ENCODE measurements at places on chromosomes 3 and 15.
A peak's percentile ranks its signal among the peaks of the same experiment; 100 is the strongest.

DNA sequence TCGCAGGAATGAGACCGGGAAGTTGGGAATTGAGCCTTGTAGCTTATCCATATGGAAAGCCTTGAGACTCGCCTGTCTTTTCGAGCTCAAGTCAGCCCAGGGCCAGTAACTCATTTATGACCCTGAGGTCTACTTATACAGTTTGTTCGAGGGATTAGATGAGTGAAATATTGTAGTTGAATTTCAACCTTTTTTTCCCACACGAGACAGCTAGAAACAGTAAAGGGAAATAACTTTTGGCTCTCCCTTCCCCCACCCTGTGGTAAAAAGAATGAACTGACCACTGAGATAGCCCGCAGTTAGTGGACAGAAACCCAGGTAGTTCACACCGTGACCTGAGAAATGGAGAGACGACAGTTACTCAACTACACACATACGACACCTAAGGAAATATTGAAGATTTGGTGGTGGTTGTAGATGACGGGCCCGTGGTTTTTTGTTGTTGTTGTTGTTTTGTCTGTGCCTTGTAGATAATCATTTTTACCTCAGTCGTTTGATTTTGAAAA is 841 bp downstream of the EIF3J start:
- no peak for DNase-seq

- no peak for DNase-seq
Observed at GRCh38 chr3:119616056-119616455, 18.4 kb downstream of the PLA1A start.

GRCh38 chr3:50340448-50341329 is at the start of gene RASSF1:
Gene RASSF1, minus strand, starts transcription at chr3:50340836. Its CDS starts 31 bp downstream, at chr3:50340805.
- peak; percentile 53 for DNase-seq

- DNase-seq, result no peak
Observed at GRCh38 chr15:27725731-27726130, 373.4 kb downstream of the OCA2 start.

- no peak for DNase-seq
Observed at GRCh38 chr3:9715764-9716437, 12.3 kb downstream of the CPNE9 start.

GRCh38 chr15:26069231-26069641 is 206.1 kb upstream of the ATP10A start:
- DNase-seq, result no peak

- DNase-seq, result no peak
Observed at GRCh38 chr3:190016966-190017365, 103.7 kb downstream of the P3H2 start.

- DNase-seq, result no peak
Observed at GRCh38 chr15:96693990-96694517, 363.6 kb downstream of the NR2F2 start.

DNA sequence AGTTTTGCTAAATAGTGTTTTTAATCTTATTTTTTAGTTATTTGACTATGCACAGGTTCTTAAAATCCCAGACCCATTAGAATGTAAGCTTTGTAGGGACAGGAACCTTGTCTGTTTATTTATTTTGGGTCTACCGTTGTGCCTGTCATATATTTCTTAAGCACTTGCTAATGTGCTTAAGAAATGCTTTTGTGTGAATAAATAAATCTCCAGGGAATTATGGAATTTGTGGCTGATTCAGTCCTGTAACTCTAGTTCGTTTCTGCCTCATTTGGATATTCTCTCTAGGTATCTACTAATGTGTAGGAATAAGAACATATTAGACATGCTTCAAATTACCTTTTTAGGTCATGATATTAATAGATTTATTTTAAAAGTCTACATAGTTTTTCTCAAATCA is 161.6 kb downstream of the LPP start:
- DNase-seq, result no peak

DNA sequence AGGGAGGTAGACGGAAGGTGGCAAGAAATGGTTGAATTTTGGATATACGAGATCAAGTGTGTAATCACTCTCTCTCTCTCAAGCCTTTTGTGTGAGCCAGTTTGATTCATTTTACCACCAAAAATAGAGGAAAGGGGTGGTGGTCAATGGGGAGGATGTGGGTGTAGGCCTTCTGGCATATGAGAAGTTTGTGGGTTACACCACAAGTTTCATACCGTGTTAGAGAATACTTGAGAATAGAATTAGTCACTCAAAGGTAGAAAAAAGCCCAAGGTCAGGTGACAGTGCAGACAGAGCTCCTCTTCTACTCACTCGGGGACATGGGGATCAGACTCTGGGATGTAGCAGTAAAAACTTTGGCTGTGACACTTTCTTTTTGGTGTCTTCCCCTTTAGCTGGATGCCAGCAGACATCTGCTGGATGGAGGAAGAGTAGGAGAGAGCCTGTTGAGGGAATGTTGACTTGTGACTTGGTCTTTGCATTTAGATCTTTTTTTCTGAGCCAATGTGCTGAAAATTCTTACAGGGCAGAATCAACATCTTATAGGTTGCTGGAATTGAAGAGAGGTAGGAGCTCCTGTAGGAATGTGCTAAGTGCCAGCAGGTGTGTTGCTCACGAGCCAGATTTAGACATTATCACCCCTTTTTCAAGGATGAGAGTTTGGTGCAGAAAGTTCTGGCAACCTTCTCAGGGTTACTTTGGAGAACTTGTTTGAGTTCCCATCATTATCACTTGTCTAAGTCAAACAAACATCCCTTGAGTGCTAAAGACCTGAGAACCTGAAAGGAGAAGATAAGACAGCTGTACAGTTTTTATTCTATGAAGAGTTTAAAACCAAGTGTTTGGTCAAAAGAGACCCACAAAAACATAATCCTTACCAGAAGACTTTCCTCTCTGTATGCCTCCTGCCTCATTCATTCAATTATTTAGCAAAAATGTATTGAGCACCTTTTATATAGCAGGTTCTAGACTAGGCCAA is 43.9 kb upstream of the RYK start:
- DNase-seq, result peak; percentile 44

GRCh38 chr15:85490856-85491255 is 110.5 kb downstream of the AKAP13 start:
- no peak for DNase-seq

DNA sequence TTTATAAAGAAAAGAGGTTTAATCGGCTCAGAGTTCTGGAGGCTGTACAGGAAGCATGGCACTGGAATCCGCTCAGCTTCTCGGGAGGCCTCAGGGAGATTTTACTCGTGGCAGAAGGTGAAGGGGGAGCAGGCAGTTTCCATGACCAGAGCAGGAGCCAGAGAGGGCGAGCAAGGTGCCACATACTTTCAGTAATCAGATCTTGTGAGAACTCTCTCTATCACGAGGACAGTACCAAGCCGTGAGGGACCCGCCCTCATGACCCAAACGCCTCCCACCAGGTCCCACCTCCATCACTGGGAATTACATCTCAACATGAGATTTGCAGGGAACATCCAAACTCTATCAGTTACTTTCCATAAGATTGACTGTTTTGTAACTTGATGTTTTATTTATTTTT is 70.7 kb upstream of the SYN2 start:
- DNase-seq, result no peak

GRCh38 chr3:194381460-194381875 is 11.9 kb upstream of the LRRC15 start:
- no peak for DNase-seq

DNA sequence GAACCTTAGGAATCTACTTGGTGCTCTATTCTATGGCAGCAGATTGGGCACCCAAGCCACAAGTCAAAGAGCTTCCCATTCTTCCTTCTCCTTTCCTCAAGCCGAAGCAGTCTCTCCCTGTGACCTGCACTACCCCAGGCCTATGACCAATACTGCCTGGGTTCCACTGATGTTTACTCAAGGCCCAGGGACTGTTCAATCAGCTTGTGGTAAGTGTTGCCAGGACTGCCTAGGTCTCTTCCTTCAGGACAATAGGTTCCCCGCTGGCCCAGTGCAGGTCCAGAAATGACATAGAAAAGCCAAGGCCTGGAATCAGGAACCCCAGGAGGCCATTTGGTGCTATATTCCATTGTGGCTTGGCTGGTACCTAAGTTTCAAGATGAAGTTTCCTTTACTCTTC is 397.9 kb downstream of the ZIC4 start:
- DNase-seq, result no peak

GRCh38 chr3:104388619-104389018 is 978.1 kb upstream of the ALCAM start:
- no peak for DNase-seq

GRCh38 chr15:38129531-38130204 is 123.0 kb upstream of the SPRED1 start:
- DNase-seq, result no peak

DNA sequence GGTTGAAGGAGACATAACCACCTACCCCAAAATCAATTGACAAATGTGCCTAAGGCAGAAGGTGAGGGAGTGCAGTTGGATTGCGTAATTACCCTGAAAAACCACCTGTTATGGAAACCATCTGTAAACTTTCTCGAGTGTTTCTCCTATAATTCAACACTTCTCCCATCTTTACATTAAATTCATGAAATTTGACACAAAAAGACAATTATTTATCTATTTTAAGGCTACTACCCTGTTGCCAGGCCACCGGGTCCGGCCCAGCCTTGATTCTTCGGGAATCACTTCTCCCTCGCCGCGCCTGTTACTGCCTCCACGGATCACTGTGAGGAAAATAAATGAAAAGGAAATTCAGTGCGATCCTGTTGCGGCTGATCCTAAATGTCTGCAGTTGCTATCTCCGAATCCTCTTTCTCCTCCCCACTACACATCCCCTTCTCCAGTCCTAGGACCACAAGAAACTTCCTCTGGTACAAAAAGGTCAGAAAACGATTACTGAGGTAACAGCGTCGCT is 646 bp downstream of the IQCB1 start:
- no peak for DNase-seq

- peak; percentile 84 for DNase-seq
Observed at GRCh38 chr15:75202251-75203016, 752 bp downstream of the C15orf39 start.

DNA sequence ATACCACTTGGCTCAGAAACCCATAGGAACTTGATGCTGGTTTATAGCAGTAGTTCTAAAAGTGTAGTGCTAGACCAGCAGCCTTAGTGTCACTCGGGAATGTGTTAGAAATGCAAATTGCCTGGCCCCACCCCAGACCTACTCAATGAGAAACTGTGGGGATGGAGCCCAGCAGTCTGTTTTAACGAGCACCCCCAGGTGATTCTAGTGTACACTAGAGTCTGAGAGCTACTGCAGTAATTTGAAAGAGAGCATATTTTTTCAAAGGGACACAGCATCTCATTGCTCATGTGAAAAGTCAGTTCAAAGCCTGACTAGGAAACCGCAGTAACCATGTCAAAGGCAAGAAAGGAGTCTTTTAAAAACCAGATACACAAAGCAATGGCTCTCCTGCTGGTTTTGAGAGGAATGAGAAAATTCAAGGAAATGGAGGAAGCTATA is 313.4 kb downstream of the SQOR start:
- no peak for DNase-seq

GRCh38 chr3:114408736-114409670 is 115.2 kb downstream of the TIGIT start:
- no peak for DNase-seq

GRCh38 chr3:46105306-46105919 is 78.1 kb upstream of the XCR1 start:
- no peak for DNase-seq

- DNase-seq, result no peak
Observed at GRCh38 chr3:86046436-86047136, 944.4 kb downstream of the VGLL3 start.

DNA sequence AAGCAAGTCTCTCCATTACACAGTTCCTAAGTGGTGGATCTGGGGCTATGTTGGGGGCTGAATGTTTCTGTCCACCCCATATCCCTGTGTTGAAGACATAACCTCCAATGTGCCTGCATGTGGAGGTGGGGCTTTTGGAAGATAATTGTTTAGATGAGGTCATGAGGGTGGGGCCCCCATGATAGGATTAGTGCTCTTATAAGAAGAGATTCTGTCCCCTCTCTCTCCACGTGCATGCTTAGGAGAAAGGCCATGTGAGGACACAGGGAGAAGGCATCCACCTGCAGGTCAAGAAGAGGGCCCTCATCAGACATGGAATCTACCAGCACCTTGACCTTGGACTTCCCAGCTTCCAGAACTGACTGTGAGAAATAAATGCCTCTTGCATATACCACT is 231.0 kb upstream of the CHRNA7 start:
- no peak for DNase-seq

- DNase-seq, result no peak
Observed at GRCh38 chr15:47725906-47726305, 8.6 kb downstream of the SEMA6D start.

- DNase-seq, result no peak
Observed at GRCh38 chr3:148654433-148654832, 43.3 kb upstream of the AGTR1 start.

- DNase-seq, result no peak
Observed at GRCh38 chr3:159825216-159825854, 163.3 kb upstream of the IL12A start.

GRCh38 chr15:96037584-96037983 is 292.9 kb upstream of the NR2F2 start:
- DNase-seq, result no peak

DNA sequence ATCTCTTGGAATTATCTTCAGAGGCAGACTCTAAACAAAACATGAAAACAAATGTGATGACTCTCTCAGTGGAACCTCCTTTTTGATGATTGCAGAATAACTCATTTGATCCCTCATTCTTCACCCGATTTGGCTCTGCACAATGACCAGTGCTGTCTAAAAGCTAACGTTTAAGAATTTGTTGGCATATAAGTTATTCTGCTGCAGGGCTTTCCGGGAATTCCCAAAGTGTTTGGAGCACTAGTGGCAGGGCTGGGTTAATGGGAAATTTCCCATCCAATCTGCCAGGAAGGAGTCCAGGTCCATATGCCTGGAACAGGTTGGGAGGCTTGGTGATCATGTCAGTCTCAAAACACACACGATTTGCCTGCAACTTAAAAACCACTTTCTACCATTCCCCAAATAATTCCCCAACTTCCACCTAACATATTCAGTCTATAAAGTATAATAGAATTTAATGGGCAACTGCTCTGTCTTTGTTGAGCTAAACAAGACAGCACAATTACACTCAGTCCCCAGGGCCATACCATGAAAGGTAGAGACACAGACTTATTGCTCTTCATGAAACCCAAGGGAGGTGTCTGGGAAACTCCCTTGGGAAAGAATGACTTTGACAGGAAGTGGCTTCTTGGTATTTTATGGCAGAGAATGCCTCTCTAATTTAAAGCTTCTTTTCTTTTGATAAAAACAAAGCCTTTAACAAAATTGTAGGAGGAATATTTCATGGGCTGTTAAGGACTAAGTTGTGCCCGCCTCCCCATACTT is 38.0 kb downstream of the ARRDC4 start:
- no peak for DNase-seq

DNA sequence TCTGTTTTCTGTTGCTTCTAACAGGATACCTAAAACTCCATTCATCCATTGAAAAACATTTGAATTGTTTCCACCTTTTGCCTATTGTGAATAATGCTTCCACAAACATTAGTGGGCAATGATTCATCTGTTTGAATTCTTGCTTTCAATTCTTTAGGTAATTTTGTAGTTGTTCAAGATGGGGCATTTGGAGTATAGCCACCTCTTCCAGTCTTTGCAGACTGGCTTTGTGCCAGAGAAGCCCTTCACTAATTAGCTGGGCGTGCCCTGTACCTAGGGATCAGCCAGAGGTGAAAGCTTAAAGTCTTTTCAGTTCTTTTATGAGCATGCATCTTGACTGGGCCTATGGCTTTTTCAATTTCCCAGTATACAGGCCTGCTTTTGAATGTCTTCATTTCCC is 10.9 kb downstream of the RTP1 start:
- DNase-seq, result no peak

- no peak for DNase-seq
Observed at GRCh38 chr3:55453886-55454496, 33.1 kb downstream of the WNT5A start.
